Activated CD8-positive, alpha-beta memory T cell treated with anti-CD3 and anti-CD28 coated beads for 1 hour (primary cell): ENCODE measurements at places on chromosomes 2 and 18.

DNA sequence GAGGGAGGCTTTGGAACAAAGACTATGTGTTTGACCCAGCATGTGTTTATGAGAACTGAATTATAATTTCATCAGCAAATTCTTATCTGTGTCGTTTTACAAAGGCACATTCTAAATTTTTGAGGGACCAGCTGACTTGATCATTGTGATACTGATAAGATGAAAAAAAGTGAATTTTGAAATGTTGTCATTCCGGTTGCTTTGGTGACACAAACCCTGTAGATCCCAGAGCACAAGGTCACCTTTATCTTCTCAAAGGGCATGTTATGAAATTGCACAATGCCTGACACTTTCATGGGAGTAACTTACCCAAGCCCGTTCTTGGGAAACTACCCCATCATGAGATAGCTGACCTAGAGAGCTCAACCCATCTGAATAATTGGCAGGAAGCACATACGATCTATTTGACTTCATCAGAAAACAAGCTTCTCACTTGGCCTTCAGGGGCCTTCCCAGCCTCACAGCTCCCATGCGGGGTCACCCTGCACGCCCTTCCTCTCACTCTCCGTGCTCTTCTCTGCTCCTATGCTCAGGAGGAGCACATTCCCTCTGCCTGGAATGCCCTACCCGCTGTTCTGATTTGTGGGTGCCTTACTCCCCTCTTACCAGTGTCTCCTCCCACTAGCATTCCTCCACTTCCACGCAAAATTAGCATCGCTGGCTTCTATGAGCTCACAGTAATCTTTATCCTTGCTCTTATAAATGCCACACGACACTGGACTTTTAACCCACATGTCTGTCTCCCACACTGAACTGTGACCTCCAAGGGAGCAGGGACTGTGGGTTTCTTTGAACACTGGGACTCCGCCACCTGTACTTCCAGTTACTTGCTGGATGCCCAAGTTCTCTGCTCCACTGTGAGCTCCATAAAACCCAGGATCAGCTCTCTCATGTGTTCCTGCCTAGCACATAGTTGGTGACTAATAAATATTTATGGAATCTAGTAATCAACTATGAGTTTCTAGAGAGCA lies 555.8 kb upstream of the ID2 start:
- DNase-seq = no peak

GRCh38 chr2:85756822-85757435 lies 3.1 kb downstream of the ATOH8 start:
- DNase-seq = no peak

DNA sequence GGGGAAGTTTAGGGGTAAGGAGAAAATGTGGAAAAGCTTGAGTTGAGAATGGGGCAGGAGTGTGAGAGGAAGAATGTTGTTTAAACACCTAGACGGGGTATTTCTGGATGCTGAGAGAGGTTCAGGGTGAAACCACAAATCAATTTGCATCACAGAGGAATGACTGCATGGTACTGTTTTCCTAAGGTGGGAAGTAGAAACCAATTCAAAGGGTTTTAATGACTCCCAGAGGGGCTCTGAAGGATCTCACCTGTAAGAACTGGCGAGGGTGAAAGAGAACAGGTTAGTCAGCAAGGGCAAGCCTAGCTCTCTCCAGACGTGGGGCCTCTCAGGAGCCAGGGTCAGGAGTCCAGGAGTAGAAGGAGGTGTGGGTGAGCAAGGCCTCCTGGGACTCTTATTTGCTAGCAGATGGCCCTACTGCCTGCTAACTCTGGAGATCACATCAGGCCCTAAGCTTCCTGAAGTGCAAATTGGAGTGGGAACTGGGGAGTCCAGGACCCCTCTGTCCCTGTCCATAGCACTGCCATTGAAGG lies 133.0 kb upstream of the CELF4 start:
- no peak for DNase-seq

DNA sequence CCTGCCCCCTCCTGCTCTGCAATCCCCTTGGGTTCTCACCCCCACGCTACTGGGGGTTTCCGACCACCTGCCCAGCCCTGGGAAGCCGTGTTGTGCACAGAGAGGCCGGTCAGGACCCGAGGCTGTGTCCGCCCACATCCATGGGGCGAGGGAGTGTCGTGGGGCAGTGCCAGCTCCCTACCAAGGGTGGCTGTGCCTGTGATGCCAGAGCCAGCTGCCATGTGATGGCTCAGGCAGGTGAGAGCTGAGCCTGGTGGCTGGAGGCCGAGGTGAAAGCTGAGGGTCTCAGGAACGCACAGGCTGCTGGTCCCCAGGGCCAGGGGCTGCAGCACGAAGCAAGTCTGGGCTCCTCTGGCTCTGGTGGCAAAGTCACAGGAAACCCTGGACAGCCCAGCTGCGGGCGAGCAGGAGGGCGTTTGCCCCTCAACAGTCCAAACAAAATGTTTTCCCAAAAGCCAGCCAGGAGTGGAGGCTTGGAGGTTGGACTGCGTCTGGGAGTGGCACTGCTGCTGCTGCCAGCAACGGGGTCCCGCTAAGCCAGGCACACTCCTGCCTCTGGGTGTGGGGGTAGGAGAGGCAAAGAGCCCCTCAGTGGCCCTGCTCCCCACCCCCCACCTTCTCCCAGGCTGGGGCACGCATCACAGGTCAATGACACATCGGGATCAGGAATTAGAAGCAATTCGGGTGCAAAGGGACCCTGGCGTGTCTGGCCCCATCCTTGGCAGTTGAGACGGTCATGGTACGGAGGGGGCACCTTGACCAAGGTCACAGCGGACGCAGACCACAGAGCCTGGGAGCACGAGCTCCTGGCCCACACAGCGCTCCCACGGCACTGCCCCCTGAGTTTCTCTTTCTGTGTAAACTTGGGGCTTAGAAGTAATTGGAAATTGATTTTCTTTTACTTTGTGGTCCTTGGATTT lies 72.4 kb upstream of the GPC1 start:
- DNase-seq = no peak

- DNase-seq = no peak
Observed at GRCh38 chr2:82954868-82955267, 1504.2 kb downstream of the SUCLG1 start.

DNA sequence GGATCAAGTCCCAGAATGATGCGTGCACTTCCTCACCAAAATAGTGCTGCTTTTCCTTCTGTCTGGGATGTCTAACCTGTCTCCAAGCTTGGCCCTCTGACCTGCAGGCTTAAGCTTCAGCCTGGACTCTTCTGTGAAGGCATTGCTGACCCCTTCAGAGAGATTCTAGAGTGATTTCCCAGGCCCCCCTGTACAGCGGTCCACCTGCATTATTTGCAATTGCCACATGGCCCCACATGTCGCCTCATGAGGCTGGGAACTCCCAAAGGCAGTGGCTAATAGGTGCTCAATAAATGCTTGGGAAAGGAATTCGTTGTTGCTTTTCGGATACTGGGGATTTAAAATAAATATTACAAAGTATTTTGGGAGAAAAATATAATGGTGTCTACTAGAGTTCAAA lies 32.3 kb upstream of the MEP1B start:
- DNase-seq = no peak

DNA sequence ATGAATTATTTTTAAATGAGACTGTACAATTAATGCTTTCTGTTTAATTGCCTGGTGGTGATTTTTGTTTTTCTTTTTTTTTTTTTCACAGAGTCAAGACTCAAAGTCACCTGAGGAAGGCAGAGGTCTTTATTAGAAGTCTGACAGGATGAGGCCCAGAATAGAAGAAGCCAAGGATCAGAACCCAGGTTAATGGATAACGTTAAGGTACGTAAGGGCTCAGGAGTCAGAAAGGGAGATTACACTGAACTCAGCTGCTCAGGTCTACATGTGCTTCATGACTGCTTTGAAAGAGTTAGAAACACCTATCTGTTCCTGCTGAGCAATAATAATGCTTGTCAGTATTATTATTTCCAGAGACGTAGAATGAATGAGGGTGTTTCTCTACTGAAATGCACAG lies 196.5 kb downstream of the LRATD1 start:
- DNase-seq = no peak

DNA sequence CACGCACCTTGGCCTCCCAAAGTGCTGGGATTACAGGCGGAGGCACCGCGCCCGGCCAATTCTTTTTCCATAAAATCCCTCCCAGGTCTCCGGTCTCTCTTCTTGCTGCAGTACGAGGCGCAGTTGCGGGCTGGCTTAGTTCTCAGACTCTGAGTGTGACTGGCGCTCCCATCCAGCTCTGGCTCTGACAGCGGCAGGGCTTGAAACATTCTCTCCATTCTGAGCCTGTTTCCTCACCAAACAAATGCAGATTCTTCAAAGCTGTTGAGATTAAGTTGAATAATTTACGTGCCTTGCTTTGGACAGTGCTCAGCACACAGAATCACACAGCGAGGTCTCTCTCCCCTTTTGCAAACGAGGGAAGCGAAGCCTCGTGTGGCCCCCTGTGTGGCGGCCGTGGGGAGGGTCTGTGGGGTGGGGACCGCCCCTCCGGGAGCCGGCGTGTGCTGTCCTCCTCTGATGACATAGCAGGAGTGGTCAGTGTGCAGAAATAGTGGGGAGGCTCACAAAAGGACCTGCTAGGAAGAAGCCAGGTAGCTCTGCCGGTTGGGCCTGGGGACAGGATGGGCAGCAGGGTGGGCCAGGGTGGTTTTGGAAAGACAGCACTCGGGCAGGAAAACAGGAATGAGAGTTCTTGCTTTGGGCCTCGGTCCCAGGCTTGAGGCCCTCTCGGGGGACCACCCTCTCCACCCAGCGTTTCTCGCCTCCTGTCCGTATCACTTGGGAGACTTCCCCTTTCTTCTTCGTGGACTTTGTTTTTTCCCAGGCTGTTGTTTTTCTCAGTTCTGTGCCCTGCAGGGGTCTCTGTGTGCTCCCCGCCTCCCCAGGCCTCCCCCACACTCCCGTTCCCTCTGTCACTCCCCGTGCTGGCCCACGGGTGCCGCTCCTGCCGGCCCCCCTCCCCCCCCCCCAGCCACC lies 75.0 kb downstream of the KCNG2 start:
- DNase-seq = no peak

- DNase-seq = no peak
Observed at GRCh38 chr2:158649846-158650245, 145.3 kb upstream of the DAPL1 start.

GRCh38 chr2:65232636-65233035 lies 5.0 kb downstream of the ACTR2 start:
- DNase-seq = no peak

DNA sequence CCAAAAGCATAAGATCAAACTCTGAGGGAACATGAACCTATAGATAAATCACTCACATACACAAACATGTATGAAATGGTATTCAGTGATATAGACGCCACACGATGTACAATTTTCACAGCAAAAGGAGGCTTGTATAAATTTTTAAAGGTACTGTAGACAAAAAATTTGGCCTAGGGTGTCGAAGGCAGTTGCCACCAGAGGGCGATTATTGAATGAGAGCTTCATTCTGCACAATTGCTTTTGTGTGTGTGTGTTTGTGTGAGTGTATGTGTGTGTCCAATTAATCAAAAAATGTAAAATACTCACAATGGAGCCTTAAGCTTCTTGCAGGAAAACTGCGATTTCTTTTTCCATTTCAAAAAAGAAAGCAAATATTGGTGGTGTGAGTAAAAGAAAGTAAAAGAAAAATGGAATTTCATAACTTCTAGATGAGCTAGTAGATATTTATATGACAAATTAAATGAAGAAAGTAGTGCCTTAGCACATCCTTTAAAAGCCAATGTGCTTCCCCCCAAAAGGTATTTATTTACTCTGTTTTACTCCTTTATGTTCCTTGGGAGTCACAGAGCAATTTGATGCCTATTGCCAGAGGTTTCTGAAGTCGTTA lies 800.1 kb downstream of the SATB2 start:
- DNase-seq = no peak

- no peak for DNase-seq
Observed at GRCh38 chr2:232541195-232541960, 1.9 kb downstream of the CHRNG start.

GRCh38 chr2:36650031-36650829 lies 46.3 kb upstream of the VIT start:
- no peak for DNase-seq

DNA sequence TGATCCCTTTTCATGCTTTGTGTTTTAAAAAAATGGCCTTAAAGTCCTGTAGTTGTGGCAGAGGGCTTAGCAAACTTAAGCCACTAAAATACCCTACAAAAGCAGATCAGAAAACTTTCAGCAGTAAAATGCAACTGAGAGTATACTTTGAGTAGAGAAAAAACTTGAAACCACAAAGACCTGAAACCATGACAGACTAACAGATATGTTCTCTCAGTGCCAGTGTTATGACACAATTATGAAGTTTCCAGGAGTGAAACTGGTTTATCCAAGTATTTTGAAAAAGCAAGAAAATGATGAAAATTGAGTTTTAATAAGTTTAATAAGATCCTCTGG lies 74.5 kb downstream of the SPRED2 start:
- no peak for DNase-seq
